ENCODE measurements at places on chromosomes 12 and 14.

DNA sequence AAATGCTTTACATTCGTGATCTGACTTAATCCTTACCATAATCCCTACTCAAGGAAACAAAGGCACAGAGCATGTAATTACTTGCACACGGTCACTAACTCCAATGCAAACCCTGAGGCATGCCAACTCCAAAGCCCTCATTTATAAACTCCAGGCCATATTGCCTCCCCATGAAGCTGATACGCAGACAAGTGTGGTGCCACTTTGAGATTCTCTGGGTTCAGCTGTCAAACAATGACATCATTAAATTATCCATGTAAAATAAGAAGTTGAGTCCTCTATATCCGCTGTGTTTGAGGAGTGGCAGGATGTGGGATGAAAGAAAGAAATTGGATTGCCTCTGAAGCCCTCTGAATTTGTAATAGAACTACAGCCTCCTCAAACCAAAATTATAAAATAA is 62.8 kb downstream of the ANO4 start:
- no peak for DNase-seq

GRCh38 chr12:27622436-27623195 is 73.6 kb upstream of the REP15 start:
- peak; percentile 64 for DNase-seq

DNA sequence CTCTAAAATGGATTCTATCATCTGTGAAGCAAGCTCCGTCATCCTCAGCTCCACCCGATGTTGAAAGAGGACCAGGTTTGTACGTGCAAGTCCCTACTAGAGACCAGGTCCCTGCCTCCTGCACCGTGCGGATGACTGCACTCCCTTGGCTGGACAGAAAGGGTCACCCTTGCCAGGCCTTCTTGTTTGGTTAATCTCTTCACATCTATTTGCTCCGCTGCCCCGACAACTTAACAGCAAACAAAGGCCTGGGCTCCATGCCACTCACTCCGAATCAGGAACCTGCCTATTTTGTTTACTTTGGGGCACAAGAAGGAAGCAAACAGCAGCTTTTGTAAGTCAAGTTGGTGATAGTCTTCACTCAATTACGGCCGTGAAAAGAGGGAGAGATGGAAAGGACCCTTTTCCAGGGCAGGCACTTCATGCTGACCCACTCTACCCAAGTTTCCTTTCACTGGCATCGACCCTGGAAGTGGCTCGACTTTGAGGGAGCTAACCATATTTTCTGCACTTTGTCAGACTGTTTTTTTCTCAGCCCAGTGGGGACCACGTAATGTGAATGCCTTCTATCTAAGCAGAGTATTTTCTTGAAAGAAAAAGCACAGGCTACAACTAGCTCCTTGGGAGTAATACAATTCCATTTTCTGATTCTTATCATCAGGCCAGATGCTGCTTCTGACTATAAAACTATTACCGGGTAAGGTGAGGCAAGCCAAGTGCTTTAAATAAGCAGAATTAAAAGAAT is 202.6 kb downstream of the FOXN3 start:
- no peak for DNase-seq

- peak; percentile 35 for DNase-seq
These were observed 34.4 kb downstream of the BMAL2 start for GRCh38 chr12:27367078-27367477.

DNA sequence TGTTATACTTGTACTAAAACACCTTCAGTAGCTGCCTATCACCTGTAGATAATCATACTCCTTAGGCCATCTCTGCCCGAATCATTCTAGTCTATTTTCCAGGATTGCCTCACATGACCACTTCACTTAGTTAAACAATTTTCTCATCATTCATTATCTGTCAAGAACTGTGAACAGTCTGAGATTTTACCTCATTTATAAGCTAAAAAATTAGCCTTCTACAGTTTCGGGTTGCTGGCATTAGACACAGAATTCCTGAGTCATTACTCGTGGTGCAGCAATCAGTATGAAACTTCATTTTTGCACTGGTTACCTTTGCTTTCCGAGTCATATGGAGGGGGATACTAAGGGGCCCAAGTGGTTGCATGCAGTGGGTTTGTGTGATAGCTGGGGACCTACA is 57.6 kb upstream of the OTOGL start:
- DNase-seq = peak; percentile 87

GRCh38 chr12:75603475-75603874 is 92.1 kb upstream of the KRR1 start:
- DNase-seq = peak; percentile 19

DNA sequence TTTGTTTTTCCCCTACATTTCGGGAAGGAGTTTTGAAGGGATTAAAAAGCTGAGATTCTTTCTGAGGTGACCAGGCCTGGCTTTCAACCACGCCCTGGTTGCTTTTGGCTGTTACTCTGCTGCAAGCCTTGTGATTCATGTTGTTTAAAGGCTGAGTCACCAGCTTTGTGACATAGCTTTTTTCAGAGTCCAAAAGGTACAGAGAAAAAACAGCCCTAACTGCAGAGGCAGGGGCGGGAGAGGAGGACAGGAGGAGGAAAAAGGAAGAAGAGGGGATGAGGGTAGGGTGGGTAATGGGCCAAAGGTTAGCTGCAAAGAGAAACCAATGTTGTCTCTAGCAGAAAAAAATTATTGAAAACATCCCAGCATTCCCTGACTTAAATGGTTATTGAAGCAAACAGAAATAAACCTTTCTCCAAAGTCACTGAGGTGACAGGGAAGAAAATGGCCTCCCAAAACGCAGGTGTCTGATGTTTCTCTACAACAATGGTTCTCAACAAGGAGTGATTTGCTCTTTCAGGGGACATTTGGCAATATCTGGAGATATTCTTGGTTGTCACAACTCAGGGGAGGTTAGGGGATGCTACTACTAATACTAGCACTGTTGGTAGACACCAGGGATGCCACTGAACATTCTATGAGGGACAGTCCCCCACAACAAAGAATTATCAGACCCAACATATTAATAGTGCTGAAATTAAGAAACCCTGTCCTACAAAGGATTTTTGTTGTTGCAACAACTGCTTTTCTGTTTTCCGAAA is 2.1 kb upstream of the UBC start:
- DNase-seq = peak; percentile 92

- DNase-seq = peak; percentile 93
These were observed 119.7 kb downstream of the FBXL14 start for GRCh38 chr12:1474574-1475153.

- DNase-seq = peak; percentile 29
These were observed 5.7 kb upstream of the NOS1 start for GRCh38 chr12:117367006-117367638.

Data from astrocyte (in vitro differentiated cells and primary cell).